ENCODE measurements at places on chromosomes 1 and 21.

DNA sequence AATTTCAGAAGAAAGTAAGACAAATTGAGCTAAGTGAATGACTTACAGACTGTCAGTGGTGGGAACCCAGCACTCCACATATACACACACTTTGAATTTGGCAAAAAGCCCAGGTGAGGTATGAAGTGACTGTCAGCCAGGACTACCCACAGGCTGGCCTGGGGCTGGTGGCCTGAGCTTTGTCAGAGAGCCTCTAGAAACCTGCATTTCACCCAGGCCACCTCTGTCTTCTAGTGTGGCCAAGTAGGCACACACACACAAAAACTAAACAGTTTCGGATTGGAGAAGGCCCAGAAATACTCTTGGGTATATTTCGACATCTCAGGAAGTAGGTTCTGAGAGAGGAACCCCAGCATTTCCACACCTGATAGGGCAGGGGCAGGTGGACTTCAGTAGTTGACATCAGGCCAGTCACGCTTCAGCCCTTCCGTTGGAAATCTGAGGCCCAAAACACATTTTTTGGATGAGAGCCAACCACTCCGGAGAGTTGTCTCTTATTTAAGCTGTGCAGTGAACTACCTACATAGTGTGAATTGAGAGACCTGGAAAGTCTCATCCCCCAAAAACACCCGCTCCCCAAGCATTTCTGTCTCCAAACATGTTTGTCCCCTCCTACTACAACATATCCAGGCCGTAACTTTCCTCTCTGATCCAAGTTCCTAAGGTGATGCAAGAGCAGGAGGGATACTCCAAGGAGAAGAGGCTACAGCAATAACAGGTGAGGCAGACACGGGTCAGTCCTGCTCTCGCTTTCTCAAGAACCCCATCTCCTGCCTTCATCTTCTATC, 167.2 kb upstream of the PROX1 start:
- DNase-seq = no peak

DNA sequence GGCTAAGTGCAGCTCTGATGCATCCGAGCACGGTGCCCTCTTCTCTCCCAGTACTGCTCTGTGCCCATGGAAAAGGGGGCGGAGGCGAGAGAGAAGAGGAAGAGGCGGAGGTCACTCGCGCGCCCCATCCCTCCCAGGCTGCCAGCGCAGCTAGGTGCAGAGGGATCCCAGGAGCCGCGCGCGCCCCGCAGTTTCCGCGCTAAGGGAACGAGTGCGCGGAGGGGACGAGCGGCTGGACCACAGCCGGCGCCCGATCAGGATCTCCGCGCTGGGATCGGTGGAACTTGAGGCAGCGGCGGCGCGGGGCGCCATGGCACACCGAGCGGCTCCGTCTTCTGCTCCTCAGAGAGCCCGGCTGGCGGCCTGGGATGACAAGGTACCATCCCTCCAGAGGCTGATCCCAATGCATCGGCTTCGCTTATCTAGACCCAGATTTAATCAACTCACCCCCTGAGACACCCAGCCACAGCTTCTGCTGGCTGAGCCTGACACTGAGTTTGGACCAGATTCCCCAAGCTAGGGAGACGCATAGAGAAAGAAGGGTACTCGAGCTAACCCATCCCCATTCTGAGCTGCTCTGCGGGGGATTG, at the start of gene PTGFR:
Gene PTGFR, plus strand, starts transcription at position 114 of the 590 bp plus-strand sequence. CDS start 1,770 bp downstream, outside the sequence.
- no peak for DNase-seq

DNA sequence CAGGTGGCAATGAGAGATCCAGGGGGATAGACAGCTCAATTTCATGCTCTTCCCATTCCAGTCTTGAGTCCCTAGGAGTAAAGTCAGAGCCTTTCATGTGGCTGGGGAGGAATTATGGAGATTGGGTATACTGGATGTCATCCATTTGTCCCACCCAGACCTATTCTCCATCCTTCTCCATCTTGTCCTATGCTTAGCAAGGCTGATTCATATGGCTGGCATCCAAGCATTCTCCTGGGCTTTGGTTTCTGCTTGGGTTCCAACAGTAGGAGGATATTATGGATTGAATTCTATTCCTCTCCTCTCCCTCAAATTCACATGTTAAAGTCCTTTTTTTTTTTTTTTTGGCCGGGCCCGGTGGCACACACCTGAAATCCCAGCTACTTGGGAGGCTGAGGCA, 3.8 kb upstream of the CDC20 start:
- DNase-seq = no peak

DNA sequence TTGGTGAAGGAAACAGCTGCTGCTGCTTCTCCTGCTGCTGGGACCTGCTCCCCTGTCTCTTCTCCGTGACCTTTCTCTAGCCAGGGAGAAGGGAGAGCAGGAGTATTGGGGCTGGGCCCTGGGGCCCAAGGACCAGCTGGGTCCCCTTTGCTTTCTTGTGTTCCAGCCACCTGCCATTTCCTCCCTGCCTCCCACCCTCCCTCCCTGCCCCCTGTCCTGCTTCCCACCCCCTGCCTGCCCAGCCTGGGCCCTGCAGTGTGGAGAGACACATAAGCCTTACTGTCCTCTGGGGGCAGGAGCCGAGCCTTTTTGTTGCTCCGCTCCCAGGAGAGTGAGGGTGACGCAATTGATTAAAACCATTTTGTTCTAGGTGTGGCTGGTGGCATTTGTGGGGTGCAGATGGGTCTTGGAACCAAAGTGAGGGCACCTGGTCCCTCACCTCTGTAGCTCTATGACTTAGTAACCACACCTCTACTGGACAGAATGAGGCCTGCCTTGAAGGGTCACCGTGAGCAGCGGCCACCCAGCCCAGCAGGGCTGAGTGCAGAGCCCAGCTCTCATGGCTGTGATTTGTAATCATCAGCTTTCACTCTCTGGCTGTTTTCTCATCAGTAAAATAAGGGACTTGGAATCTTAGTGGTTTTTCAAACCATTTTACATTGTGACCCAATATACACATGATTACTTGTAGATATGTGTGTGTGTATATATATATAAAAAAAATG, 13.9 kb upstream of the TMEM222 start:
- no peak for DNase-seq

DNA sequence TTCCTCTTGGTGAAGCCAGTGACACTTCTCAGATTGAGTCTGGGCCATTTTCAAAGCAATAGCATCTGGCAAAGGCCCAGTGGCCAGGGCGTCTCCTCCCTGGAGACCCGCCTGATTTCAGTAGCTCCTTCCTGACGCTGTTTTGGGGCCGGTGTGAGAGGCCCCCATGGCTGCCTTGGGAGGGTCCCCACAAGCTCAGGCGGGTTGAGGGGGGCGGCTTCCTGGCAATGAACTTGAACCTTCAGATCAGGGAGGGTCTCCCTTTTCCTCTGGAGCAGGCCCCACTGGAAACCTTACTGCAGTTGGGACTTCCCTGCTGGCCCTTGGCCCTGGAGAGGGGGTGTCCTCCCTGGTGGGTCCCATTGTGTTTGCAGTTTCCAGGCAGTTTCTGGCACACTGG, 121.2 kb downstream of the CRYAA start:
- no peak for DNase-seq

- no peak for DNase-seq
These were observed 1892.4 kb downstream of the NCAM2 start for GRCh38 chr21:22890656-22891055.

DNA sequence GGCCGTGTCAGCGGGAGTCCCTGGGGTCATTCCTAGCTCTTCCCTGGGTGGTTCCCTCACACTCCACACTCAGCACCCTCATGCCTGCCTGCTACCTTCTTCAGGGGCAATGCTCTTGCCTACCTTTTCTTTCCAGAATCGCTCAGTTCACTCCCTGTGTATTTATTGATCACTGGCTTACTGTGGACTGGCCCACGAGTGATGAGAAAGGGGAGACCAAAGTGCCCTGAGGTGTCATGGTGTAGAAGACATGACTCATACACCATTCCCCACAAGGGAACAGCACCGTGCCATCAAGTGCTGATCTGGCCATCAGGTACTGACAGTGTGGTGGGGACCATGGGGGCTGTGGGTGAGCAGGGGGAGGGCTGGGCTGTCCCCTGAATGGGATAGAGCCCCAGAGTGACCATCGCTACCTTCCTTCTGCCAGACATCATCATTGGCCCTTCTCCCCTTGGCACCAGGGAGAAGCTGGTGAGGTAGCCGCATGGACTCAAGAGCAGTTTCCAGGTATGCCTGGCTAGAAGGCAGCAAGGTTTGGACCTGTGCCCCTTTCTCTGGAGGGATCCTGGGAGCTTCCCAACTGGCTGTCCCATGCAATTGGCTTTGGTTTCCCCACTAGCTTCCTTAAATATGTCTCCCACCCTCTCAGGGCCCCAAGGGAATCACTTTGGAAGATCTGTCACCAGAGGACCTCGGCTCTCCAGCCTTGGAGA, 17.2 kb upstream of the LRRN2 start:
- no peak for DNase-seq

- no peak for DNase-seq
These were observed 29.2 kb downstream of the MAPKAPK2 start for GRCh38 chr1:206713910-206714312.

DNA sequence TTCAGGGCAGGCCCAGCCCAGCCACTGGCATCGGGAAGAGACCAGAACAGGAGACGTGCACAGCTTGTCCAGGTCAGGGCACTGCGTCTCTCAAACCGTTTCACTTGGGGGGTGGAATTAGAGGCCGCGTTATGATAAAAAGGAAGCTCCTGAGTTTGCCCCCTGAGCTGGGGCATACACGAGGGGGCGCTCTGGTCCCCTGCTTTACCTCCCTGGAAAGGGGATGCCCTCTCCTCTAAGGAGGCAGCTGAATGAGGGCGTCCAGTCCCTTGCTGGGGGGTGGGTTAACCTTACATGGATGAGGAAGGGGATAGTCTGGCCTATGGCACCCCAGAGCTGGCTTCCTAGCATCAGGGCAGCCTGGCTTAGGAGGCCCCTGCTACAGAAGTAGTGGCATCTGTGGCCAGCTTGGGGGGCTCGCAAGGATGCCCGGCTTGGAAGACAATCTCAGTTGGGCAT, 2.3 kb downstream of the MYOG start:
- peak; percentile 7 for DNase-seq

DNA sequence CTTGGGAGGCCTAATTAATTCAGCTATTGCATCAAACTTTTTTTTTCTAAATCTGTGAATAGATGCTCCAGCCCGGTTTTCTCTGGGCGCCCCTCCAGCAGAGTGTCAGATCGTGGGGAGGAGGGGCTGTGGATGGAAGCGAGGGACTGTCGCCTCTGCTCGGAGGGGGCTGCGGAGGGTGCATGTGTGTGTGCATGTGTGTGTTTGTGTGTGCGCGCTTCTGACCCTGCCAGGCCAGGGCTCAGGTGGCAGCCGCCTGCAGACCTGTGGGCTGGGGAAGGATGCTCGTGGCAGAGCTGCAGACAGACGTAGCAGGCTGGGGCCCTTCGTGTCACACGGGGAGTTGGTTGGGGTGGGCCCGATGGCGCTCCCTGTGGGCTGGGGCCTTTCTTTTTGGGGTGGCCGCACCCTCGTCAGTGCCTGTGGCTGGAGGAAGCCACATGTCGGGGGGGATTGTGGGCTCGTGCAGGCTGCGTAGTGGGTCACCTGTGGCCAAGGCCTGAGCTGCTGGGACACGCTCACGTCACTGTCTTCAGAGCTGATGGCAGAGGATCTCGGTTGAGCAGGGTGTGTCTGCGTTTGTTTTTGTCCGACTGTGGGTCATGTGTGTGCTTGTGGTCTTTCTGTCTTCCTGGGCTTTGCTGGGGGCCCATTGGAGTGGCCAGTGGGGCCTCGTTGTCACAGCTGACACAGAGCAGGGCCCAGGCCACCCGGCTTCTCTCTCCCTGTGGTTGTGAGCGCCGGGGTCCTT, 2.8 kb downstream of the SKI start:
- no peak for DNase-seq

DNA sequence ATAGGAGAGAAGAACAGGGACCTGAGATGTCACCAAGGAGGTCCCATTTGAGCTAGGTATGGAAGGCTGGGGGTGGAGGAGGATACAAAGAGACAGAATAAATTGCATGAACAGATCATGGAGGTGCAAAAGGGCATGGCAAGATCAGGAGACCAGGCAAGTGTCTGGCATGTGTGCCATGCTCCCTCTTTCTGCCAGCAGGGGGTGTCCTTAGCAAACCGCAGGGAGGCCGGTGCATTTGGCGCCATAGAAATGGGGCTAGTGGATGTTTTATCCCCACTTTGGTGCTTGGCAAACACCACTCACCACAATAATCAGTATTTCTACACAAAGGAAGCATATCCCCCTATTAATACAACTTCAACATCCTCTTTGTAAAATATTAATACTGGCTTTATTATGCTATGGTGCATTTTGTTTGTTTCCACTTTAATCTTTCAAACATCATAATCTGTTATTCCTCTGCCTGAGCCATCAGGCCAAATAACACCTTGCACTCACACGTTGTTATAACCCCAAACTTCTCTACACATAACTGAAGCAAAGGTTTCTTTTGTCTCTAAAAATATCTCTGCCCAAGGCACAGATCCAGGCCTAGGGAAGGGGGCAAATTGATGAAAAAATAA, 25.9 kb downstream of the S100A6 start:
- peak; percentile 43 for DNase-seq

GRCh38 chr21:37904856-37905255, 11.4 kb downstream of the KCNJ6 start:
- no peak for DNase-seq

- DNase-seq = no peak
These were observed 30.6 kb upstream of the USP24 start for GRCh38 chr1:55245781-55246180.

- no peak for DNase-seq
These were observed 55.7 kb downstream of the PLEKHA6 start for GRCh38 chr1:204304067-204304466.

DNA sequence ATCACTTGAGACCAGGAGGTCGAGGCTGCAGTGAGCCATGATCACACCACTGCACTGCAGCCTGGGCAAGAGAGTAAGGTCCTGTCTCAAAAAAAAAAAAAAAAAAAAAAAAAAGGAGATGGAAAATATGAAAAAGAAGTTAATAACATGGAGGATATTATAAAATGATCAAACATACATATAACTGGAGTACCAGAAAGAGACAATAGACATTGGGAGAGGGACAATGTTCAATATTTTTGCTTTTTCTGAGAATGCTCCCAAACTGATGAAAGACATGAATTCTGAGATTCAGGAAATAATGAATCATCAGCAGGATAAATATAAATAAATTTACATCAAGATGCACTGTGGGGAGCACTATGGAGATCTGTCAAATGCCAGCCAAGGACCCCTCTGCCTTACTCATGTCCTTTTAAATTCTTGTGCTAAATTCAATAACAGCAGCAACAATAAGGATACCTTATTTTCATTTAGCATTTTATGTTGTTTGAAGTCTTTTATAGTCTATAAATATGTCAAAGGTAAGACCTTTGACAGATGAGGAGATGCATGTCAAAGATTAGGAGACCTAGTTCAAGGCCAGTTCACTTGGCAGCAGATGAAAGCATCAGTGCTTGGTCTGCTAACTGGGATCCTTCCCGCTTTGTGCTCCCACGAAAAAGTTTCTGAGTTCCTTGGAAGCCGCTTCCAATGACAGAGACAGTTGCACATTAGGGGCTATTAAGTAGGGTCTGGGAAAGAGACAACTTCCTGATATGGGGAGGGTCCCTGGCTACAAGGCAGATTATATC, 97.7 kb downstream of the TLR5 start:
- no peak for DNase-seq

Data from activated B cell treated with CpG ODN at 0.5 μM for 24 hours (primary cell).